Endodermal cell (in vitro differentiated cells): ENCODE measurements at places on chromosomes 5 and 9. TPM values are rescaled to one million over a fixed set of nuclear protein-coding genes. Genes with fewer than 3 reads are reported as not detected.

- no peak overlapping the region for H3K27ac ChIP-seq
- DNase-seq, result no peak
- no peak overlapping the region for H3K4me3 ChIP-seq
- H3K27me3 ChIP-seq, result no peaks in the 10 kb centered on the region
- H3K4me1 ChIP-seq, result no peaks in the 10 kb centered on the region
- no peaks in the 10 kb centered on the region for H3K36me3 ChIP-seq
These were observed 14.4 kb downstream of the ANKRD33B start for GRCh38 chr5:10578293-10578665.

Gene PTGER4
- 0.71 to 1.6 TPM (median 1.0 TPM) in 3 replicates for total RNA-seq

GRCh38 chr5:139061856-139062255 lies 136.3 kb downstream of the SIL1 start:
- H3K36me3 ChIP-seq, result no peaks in the 10 kb centered on the region
- H3K27ac ChIP-seq, result peak overlapping the region; percentile 61
- no peak overlapping the region for H3K4me3 ChIP-seq
- peaks cover 7% of the 10 kb centered on the region for H3K4me1 ChIP-seq

DNA sequence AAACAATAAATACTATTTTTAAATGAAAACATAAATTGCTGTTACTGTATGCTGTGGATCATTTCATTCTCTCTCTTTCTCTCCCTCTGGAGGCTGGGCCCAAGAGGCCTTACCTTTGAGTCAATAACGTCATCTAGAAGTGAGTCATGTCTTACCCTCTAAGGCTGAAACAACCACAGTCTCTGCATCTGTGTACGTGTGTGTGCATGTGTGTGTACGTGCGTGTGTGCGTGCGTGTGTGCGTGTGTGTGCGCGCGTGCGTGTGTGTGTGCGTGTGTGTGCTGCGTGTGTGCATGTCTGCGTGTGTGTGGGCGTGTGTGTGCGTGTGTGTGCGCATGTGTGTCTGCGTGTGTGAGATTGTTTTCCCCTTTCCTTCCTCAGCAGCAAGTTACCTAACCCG lies 13.6 kb upstream of the IL17B start:
- H3K36me3 ChIP-seq, result no peaks in the 10 kb centered on the region
- no peak overlapping the region for H3K4me3 ChIP-seq
- H3K27ac ChIP-seq, result no peak overlapping the region

DNA sequence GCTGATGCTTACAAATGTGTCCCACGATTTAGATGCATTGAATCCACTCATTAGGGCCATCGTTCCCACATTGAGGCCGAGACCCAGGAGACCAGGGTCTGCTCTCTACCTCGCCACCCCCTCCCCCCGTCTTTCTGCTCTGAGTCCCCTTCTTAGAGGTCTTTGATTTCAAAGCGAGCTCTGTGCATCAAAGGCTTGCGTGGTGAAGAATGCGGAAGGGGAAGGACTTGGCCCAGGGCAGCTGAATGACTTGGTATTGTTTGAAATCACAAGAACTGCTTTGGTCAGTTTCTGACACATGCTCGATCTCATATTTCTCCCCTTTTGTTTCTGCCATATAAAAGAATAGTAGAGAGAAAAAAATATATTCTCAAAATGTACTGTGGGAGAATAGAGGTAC lies 78.3 kb upstream of the IRX1 start:
- H3K4me1 ChIP-seq, result no peaks in the 10 kb centered on the region
- no peaks in the 10 kb centered on the region for H3K27me3 ChIP-seq
- H3K36me3 ChIP-seq, result no peaks in the 10 kb centered on the region
- peak overlapping the region; percentile 27 for H3K27ac ChIP-seq
- H3K4me3 ChIP-seq, result no peak overlapping the region
- no peak for DNase-seq

DNA sequence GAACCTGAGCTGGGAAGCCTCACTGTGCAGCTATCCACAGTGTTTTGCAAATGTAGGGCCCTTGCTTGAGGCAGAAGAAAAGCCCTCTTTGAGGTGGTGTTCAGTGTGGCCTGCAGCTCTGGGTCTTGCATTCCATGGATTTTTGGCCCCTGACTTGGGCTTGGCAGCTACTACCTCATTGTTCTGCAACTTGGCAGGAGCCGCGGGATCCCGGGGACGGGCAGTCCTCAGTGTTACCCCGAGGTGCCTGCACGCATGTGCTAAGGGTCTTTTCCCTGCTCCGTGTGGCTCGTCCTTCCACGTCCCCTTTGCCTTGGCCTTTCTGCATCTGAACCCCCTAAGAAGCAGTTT lies 39.8 kb downstream of the NEK6 start:
- no peak overlapping the region for H3K27ac ChIP-seq
- no peak overlapping the region for H3K4me3 ChIP-seq
- peak; percentile 86 for DNase-seq
- no peaks in the 10 kb centered on the region for H3K4me1 ChIP-seq
- H3K36me3 ChIP-seq, result no peaks in the 10 kb centered on the region

GRCh38 chr9:94638335-94639060 lies 820 bp downstream of the FBP1 start:
- no peaks in the 10 kb centered on the region for H3K36me3 ChIP-seq
- no peak for DNase-seq
- H3K4me3 ChIP-seq, result peak overlapping the region; percentile 73
- peaks cover 67% of the 10 kb centered on the region for H3K27me3 ChIP-seq
- no peak overlapping the region for H3K27ac ChIP-seq

DNA sequence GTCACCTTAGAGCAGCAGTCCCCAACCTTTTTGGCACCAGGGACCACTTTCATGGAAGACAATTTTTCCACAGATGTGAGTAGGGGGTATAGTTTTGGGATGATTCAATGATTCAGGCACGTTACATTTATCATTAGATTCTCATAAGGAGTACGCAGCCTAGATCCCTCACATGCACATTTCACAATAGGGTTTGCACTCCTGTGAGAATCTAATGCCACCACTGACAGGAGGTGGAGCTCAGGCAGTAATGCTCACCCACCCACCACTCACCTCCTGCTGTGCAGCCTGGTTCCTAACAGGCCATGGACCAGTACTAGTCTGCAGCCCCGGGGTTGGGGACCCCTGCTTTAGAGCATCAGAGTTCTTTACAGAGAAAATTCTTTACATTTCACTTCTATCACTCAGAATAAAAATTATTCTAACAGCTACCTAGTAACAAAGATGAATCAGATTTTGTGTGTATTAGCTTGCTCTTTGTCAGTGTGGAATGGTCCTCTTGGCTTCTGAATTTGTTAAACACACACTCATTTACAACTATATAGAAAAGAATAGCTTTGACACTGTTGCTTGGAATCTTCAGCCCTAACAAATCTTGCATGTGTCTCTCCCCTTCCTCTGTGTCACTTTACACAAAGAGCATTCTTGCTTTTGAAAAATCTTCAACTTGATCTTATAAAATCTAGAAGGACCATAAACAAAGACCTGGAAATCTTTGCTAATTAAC lies 438.6 kb downstream of the BNC2 start:
- H3K27me3 ChIP-seq, result peaks cover 8% of the 10 kb centered on the region
- no peak overlapping the region for H3K4me3 ChIP-seq
- no peak overlapping the region for H3K27ac ChIP-seq
- H3K4me1 ChIP-seq, result peaks cover 2% of the 10 kb centered on the region
- DNase-seq, result no peak

- no peak overlapping the region for H3K27ac ChIP-seq
- H3K36me3 ChIP-seq, result no peaks in the 10 kb centered on the region
- no peak overlapping the region for H3K4me3 ChIP-seq
- H3K4me1 ChIP-seq, result peaks cover 13% of the 10 kb centered on the region
- DNase-seq, result no peak
These were observed 9.4 kb downstream of the RXRA start for GRCh38 chr9:134335486-134336220.

Gene PCDHGB7
- total RNA-seq, result 19.3 to 23.0 TPM (median 20.2 TPM) in 3 replicates

DNA sequence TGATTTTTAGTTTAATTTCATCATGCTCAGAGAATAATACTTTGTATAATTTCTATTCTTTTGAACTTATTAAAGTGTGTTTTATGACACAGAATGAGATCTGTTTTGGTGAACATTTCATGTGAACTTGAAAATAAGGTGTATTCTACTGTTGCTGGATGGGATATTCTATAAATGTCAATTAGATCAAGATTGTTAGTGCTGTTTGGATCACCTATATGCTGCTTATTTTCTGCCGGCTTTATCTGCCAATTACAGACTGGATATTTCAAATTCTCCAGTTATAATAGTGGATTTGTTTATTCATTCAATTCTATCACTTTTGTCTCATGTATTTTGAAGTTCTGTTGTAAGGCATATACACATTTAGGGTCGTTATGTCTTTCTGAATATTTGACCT lies 720.7 kb upstream of the RIOK2 start:
- DNase-seq, result no peak
- H3K36me3 ChIP-seq, result no peaks in the 10 kb centered on the region
- H3K27ac ChIP-seq, result no peak overlapping the region

GRCh38 chr5:156685481-156685880 lies 164.6 kb upstream of the PPP1R2B start:
- no peaks in the 10 kb centered on the region for H3K4me1 ChIP-seq
- H3K27me3 ChIP-seq, result peaks cover 9% of the 10 kb centered on the region
- no peaks in the 10 kb centered on the region for H3K36me3 ChIP-seq

GRCh38 chr9:16417749-16418148 lies 452.7 kb downstream of the BNC2 start:
- no peak overlapping the region for H3K4me3 ChIP-seq
